CD4-positive, alpha-beta T cell (primary cell): ENCODE measurements at places on chromosomes 3 and 15.

GRCh38 chr3:185151964-185152409 lies 873 bp downstream of the C3orf70 start:
- no peak for DNase-seq

DNA sequence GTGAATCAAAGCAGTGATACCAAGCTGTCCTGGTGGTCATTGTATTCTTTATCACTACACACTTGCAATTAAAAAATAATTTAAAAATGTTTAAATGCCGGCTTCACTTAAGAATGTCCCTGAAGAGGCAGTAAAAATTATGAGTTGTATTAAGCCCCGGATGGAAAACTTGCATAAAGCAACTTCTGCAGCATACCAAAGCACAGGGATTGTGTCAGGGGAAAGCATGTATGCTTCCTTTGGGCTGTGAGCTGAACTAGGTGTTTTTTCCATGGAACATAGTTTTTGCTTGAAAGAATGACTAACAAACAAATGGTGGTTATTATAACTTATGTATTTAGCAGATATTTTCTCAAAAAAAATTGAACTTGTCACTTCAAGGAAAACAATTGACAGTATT lies 143.1 kb downstream of the ARNT2 start:
- DNase-seq: no peak

DNA sequence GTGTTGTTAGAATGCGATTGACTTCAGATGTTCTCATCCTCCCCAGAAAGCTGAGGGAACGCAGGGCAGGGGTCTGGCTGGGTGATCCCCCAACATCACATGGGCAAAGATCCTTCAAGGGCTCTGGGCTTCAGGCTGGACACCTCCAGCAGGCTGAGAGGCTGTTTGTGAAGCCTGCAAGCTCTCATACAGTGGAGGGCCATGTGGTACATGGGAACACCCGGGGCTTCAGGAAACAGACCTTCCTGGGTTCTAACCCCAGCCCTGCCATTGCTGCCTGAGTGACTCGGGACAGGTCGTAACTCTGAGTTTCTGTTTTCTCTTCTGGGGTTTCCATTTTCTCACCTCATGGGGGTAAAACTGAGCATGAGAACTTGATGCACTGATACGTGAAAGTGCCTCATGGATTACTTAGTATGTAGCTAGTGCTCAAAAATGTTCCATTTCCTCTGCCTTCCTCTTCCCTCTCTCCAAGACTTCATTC lies 81.2 kb downstream of the TLE3 start:
- DNase-seq: no peak

DNA sequence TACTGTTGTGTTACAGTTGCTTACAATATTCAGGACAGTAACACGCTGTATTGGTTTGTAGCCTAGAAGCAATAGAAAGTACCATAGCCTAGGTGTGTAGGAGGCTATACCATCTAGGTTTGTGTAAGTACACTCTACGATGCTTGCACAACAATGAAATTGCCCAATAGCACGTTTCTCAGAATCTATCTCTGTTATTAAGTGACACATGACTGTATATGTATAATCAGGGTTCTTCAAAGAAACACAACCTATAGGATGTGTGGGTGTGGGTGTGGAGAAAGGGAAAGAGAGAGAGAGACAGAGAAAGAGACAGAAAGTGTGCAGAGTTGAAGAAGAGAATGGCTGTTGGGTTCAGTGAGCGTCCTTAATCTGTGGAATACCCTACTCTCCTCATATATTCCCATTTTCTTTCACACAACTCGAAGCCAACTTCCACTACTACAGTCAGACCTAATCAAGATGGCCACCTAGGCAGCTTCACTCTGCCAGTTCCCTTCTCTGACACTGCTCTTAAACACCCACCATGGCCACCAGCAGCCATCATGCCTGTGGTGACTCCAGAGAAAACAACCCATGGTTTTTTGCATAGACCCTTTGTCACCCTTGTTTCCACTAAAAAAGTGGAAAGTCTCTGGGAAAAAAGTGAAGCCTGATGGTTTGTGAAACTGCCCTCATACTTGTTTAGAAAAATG lies 5.8 kb upstream of the PPP4R2 start:
- no peak for DNase-seq

DNA sequence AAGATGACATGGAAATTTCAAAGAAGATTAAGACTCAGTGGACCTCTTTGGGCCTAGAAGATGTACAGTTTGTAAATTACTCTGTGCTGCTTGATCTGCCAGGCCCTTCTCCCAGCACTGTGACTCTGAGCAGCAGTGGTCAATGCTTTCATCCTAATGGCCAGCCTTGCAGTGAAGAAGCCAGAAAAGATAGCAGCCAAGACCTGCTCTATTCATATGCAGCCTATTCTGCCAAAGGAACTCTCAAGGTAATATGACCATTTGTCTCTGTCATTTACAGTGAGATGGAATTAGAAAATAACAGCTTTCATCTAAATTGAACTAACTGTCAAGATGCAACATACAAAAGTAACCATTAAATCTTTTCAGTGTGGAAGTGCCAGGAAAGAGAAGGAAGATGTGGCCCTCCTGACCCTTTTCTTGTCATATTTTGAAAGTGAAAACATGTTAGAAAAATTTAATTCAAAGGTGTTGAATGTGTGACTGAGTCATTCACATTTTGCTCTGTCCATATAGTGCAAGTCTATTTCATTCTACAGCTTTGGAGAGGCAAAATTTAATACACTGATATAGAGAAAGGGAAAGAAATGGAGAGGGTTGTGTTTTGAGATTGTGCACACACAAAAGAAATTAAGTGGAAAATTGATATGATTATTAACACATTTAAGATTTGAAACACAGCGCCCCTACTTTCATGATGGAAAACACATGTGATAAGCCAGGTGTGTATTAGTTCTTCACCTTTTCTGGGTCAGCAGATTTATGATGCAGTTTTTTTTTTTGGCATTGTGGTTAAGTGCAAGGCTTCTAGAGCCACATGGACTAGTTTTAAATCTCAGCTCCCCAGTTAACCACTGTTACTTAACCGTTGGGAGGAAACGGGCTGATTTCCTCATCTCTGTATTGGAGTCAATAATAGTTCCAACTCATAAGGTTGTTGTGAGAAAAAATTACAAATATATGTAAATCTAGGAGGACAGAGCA lies 375.1 kb downstream of the NAALADL2 start:
- no peak for DNase-seq

DNA sequence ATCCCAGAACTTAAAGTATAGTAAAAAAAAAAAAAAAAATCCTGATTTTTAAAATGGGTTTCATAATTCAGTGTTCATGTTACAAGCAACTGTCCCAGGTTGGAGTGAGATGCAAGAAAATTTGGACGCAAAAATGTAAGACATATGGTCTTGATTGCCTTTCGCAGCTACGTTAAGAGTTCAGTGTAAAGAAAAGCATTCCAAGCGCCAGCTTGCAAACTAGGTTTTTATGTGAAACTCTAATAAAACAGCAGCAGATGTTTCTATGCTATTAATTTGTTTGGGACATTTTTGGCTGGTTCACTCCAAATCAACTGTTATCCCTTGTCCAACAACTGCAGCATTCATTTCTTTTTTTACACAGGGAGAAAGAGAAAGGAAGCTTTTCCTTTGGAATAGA lies 957.8 kb downstream of the ROBO1 start:
- DNase-seq: no peak

DNA sequence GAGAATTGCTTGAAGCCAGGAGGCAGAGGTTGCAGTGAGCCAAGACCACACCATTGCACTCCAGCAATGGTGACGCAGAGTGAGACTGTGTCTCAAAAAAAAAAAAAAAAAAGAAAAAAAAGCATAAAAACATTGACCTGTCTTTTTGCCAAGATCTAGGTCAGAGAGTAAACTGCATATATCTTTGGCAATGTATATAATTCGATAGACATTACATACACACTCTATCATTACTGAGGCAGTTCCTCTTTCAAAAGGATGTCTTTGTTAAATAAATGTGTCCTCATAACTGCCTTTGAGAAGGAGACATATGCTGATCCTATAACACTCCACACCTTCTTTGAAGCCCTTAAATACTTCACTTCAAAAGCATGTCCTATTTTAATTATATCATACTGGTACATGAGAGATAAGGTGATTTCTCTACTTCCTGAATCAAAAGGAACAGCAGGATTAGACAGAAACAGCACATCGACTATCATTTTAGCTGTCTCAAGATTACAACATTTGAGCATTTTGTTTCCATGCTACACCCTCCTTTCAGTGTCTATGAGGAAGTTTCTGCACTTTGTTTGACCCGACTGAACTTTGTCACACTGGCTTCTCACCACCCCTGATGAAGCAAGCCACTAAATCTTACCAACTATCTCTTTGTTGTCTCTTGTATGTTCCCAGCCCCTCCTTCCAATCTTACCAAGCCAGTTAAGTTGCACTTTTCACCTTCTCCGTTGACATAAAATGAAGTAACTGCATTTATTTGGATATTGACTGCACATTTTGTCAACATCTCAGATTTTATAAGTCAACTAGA lies 335.8 kb downstream of the MECOM start:
- DNase-seq: no peak

GRCh38 chr15:101012326-101013200 lies 93.4 kb downstream of the LRRK1 start:
- DNase-seq: no peak

DNA sequence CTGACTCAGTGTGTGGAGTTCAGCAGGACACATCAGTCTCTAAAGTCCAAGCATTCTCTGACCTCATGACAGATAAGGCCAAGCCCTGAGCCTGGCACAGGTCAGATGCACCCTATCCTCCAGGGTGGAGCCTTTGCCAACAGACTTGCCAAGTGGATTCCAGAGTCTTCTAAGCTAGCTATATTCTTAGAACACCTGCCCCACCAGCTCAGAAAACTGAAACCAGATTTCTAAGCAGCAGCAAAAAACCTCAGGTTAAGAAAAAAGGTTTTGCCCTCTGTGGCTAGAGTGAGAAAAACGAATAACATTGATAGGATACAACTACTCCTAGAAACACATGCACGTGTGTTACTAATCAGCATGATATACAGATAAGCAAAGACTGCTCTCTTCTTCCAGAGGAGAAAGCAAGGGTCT lies 11.6 kb downstream of the RMDN3 start:
- DNase-seq: no peak

DNA sequence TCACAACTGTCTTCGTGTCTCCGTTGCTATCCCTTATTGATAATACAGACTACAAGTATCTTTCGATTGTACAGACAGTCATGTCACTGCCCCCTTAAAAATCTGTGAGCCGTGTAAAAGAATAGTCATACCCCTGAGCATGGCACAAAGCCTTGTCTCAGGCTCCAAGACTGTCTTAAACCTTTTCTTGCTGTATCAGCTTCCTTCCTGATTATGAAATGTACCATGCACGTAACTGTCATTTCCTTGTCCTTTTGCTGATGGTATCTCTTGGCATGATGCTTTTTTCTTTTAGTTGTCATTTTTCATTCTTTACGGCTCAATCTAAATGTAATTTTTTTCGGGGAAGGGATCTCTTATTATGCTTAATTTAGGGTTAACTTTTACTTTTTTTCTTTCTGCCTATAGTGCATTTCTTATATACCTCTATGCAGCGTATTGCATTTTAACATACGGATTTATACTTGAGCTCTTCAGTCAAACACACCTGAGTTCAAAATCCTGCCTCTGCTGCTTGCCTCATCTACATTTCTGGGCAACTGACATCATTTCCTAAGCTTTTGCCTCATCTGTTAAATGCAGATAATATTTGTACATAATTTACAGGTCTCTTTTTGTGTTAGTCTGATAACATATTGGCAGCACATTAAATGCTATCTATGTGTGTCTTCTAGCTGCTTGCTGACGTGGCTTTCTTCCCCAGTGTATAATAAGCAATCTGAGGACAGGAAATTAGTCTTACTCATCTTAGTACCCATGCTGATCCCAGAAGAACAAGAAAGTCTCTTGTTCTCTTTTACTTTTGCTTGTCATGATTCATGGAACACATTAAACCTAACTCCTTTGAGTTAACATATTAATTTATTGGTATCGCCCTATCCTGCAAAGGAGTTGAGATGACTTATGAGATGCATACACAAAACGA lies 57.3 kb downstream of the ROBO2 start:
- DNase-seq: no peak

DNA sequence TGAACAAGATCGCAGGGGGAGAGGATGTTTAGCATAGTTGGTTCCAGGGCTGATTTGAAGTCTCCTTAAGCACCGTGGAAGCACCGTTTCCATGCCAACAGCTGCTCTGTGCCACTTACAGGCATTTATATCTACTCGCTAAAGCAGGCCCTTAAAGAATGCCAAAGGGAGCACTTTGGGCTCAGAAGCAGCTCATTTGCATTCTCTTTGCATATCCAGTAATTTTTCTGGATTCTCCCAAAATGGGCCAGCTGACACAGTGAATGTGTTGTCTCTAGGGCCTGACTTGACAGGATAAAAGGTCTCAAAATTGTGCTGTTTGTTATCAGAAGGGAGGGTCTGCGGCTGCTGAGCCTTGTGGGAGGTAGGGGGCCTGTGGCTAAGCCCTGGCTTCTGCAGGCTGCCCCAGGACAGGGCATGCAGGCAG lies 138.6 kb downstream of the FBLN2 start:
- DNase-seq: no peak

GRCh38 chr15:52731732-52732470 lies 52.7 kb upstream of the ATOSA start:
- no peak for DNase-seq

GRCh38 chr3:185361920-185362319 lies 1.0 kb upstream of the MAP3K13 start:
- DNase-seq: no peak

- no peak for DNase-seq
Measured at GRCh38 chr15:57171426-57171825, 204.9 kb upstream of the CGNL1 start.

- no peak for DNase-seq
Measured at GRCh38 chr3:19228167-19228566, 79.9 kb downstream of the KCNH8 start.

DNA sequence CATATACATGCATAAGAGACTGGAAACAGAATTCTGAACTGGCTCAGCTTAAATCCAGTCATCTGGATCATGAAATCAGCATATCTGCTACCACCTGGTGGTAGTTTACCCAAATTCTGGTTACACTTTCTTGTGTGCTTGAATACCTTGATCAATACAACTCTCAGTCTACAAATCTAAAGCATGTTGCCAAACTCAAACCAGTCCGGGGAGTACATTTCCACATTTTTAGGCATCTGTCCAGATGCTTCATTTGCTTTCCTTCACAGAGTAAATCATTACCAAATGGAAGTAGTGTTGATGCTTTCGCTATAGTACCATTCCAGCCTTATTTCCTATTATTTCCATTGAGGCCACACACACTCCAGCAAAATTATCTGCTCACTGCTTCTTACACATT lies 126.4 kb downstream of the P2RY1 start:
- DNase-seq: no peak

DNA sequence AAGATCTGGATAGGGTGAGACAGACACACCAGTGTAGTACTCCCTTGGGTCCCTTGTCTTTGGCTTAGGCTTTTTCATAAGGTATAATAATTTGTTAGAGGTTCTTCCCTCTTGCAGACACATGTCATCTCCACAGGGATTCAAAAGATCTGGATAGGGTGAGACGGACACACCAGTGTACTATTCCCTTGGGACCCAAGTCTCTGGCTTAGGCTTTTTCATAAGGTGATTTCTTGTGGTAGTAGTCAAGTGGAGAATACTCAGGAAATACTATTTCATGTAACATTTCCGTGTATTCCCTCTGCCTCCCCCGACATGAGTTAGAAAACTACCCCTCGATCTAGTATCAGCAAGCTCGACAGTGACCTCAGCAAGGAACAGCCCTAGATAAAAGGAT lies 954 bp upstream of the MAPKBP1 start:
- DNase-seq: no peak
